ENCODE measurements at places on chromosomes 4 and X.

DNA sequence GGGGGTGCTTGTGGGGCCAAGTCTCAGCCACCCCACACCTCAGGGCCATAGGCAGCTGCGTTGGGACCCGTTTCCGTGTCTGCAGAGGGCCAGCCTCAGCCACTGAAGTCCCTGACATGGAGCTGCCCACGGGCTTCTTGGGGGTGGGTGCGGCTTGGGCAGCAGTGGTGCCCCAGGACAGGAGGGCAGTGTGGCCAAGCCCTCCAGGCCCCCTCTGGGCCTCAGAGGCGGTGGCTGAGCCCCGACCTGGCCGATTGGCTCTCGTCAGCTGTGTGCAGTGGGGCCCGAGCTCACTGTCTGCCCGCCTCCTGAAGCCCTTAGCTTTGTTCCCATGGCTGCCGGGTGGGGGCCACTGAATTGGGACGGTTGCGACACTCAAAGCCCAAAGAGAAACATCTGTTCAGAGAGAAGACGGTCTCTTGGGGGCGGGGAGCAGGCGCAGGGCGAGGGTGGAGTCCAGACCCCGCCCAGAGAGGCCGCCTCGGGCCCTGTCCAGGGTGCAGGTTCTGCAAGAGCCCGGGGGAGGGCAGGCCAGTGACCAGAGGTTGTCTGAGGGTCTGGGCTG, 9.1 kb downstream of the FGFR3 start:
- peak; percentile 92 for DNase-seq

GRCh38 chrX:56228914-56229313, 3.2 kb upstream of the KLF8 start:
- DNase-seq, result peak; percentile 26

GRCh38 chr4:20037745-20038144, 214.0 kb upstream of the SLIT2 start:
- no peak for DNase-seq

- DNase-seq, result no peak
Measured at GRCh38 chr4:132587626-132588025, 561.5 kb upstream of the PCDH10 start.

- DNase-seq, result no peak
Measured at GRCh38 chrX:8237718-8238117, 66.7 kb upstream of the VCX2 start.

DNA sequence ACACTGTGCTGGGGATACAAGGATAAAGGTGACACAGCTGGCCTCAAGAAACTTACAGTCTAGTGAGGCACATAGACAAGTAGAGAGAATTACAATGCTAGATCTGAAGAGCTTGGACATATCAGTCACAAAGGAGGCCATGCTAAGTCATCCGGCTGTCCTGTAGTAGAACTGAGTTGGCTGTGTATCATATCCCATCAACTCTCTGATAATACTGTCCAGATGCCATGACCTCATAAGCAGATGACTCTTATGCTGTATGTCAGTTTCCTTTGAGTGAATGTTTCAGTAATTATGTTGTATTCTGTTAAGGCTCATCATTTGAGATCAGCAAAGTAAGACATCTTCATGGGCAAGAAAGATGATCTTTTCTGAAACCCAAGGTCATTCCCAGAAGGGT, 442.9 kb downstream of the MID1IP1 start:
- no peak for DNase-seq

GRCh38 chr4:106238820-106239420, 77.1 kb downstream of the TBCK start:
- peak; percentile 59 for DNase-seq

DNA sequence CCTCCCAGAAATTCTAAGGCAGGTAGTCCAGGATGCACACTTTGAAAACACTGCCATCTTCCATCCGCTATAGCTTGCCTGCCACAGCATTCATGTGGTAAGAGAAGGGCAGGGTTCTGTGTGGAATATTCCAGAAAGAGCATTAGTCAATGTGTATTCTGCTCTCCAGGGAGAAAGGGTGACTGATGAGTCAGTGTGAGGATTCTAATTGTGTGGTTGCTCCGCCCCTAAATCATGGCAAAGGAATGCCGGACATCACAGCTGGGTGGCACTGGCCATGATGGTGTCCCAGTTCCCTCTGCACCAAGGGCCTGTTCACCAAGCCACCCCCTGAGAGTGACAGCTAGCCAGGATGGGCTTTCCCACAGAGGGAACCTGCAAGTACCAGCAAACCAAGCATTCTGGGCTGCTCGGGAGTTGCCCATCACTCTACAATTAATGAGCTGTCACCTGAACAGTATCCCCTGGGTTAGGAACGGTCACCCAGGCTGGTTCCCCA, 9.5 kb downstream of the IDS start:
- peak; percentile 69 for DNase-seq

- no peak for DNase-seq
Measured at GRCh38 chr4:153064571-153064970, 128.4 kb downstream of the FHDC1 start.

- no peak for DNase-seq
Measured at GRCh38 chr4:39410415-39410814, 3.7 kb downstream of the KLB start.

DNA sequence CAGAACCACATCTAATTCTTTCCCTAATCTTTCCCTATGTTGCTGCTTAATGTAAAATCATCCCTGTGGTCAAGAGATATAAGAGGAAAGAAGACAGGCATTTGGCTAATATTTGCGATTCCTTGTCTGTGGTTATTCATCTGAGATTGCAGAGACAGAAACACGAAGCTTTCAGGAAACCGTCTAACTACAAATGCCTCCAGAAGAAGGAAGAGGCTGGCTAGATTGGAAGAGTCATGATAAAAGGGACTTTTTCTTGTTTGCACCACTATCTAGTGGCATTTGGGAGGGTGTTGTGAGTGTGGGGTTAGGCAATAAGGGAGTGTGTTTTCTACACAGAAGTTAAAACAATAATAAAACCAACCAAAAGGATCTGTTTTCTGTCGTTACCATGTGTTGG, 43.9 kb downstream of the TMEM154 start:
- DNase-seq, result no peak

- DNase-seq, result no peak
Measured at GRCh38 chr4:111398906-111399330, 746.3 kb upstream of the FAM241A start.

GRCh38 chr4:108370291-108371141, 201.8 kb upstream of the LEF1 start:
- DNase-seq, result no peak

- DNase-seq, result no peak
Measured at GRCh38 chr4:82981138-82981537, 29.5 kb downstream of the LIN54 start.

- DNase-seq, result no peak
Measured at GRCh38 chrX:122504026-122504425, 680.1 kb upstream of the GRIA3 start.

GRCh38 chrX:7088968-7089615, 58.4 kb upstream of the STS start:
- no peak for DNase-seq

- DNase-seq, result no peak
Measured at GRCh38 chr4:1670279-1670678, 13.8 kb downstream of the FAM53A start.

GRCh38 chr4:40173470-40173875, 23.4 kb upstream of the RHOH start:
- DNase-seq, result no peak

DNA sequence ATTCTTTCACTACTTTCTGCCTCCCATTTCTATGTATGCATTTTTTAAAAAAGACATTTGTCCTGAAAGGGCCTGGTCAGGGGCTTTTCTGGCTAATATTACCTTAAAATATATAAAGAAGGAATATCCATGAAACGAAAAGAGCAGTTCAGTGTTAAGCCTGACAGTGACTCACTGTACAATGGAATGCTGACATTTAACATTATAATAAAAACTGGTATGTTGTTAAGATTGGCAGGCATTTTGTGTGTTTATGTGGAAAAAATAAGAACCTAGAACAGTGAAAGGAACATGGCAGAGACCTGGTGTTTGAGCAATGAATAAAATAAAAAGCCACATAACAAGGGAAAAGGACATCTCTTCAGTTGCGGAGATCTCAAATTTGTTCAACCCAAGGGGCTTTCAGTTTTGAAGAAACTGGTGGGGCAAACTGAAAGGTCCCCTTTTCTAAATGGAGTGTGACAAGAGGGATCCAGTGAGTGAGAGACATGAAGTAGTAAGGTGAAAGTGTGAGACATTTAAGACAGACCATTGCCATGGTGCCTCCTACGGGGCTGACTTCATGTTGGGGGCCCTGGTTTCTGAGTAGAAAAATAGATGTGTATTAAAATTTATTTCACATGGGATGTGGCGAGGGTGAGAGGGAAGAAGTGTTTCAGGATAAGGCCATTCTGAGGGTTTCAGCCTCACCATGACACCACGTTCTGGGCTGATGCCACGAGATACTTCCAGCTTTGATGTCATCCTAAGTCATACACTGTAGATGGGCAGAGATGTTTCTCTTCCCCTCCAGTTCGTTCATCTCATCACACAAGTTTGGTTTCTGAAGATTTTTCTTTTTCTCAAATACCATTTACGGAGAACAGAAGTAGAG, 324.9 kb downstream of the PPP3CA start:
- peak; percentile 17 for DNase-seq

GRCh38 chr4:185740471-185740873, 71.5 kb downstream of the SORBS2 start:
- no peak for DNase-seq

- peak; percentile 82 for DNase-seq
Measured at GRCh38 chr4:153127760-153128494, 76.3 kb upstream of the TRIM2 start.

- peak; percentile 14 for DNase-seq
Measured at GRCh38 chr4:41331224-41331623, 74.5 kb downstream of the UCHL1 start.

DNA sequence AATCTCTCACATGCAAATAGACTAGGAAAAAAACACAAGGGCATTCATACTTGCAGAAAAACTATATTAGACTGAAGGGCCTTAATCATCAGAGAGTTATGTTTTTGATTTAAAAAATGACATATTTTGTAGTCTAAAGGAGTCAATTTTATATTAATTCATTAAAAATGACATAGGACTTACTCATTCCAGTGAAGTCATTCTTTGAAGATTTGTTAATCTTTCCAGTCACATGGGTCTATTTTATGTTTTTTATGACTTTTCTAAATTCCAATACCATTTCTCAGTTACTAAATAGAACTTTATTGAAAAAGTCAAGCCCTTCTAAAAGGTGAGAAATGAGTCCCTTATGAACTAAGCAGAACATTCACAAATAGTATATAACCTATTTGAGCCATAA, 743.8 kb upstream of the INTU start:
- DNase-seq, result peak; percentile 35

GRCh38 chr4:26044524-26044923, 130.5 kb downstream of the SMIM20 start:
- no peak for DNase-seq

GRCh38 chr4:78545275-78546246, 6.0 kb upstream of the ANXA3 start:
- no peak for DNase-seq

GRCh38 chr4:125420526-125420925, 105.8 kb downstream of the FAT4 start:
- no peak for DNase-seq

- DNase-seq, result no peak
Measured at GRCh38 chrX:153709726-153710674, 14.2 kb downstream of the BCAP31 start.

- no peak for DNase-seq
Measured at GRCh38 chr4:159047478-159048165, 55.3 kb upstream of the RAPGEF2 start.

DNA sequence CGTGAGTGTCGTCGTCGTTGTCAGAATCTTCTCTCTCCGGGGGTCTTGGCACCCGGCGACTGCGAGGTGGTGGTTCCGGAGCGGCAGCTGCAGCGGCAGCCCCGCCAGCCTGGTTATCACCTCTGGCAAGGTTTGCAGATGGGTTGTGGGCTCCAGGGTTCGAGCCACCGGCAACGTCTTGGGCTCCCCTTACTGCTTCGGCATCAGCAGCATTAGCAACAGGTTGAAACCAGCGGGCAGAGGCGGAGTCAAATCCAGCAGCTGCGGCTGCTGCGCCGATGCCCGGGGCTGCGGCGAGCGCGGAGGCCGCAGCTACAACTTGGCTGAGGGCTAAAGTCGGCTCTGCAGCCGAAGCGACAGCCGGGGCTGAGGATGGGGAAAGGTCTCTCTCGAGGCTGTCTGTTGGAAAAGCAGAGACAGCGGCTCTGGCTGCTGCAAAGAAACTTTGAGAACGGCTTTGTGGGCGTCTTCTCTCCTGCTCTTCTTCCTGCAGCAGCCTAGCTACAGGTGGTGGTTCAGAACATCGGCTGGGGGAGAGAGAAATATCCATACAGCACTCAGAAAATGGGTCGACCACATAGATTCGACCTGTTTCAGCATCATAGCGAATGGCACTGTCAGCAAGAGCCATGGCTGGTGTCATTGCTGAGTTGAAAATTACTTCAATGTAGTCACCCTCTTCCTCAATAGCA, 3.6 kb downstream of the IRS4 start:
- DNase-seq, result no peak

DNA sequence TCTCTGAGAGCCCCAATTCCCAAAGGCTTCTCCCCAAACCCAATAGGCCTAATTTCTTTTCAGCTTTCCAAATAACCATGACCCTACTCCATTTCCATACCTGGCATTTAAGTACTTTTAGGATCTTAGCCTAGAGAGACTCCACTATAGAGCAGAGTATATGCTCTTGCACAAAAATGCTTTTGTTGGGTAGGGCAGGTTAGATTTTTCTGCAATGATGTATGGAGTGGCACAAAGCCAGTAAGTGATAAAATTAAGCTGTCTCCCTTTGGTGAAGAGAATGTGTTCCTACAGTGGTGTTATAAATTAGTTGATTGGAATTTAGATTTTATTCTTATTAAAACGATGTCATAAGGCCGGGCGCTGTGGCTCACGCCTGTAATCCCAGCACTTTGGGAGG, 124.9 kb downstream of the INPP4B start:
- DNase-seq, result no peak

GRCh38 chr4:159400558-159401225, 297.8 kb downstream of the RAPGEF2 start:
- DNase-seq, result peak; percentile 55

GRCh38 chr4:56251556-56251955, 135.7 kb downstream of the AASDH start:
- DNase-seq, result no peak

DNA sequence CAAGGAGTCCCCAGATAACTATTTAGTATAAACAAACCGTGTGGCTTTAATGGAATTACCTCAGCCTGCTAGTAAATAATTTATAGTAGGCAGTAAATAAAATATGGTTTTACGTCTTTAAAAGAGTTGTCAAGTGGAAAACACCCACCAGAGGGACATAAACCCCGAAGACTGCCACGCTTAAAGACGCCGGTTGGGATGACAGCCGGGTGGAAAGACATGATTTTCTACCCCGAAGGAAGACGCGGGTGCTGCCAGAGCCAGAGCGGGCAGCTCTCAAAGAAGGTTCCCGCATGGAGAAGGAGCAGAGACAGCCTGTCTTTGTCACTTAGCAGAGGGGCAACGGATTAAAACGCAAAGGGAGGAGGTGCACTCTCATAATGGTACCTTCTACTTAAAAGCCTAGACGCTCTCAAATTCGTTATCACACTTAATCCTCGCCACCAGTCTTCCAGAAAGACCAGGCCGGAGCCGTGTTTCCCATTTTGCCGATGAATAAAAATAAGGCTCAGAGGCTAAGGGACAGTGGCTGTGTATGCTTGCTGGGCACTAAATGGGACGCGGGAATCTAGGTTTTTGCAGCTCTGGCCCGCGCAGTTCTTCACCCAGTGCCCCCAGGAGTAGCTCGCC, 140.5 kb upstream of the ZIC3 start:
- DNase-seq, result no peak
